Tracheal epithelial cell (primary cell): ENCODE measurements at places on chromosomes 13 and 19. TPM values are rescaled to one million over a fixed set of nuclear protein-coding genes. Genes with fewer than 3 reads are reported as not detected.

The PKN1 gene
- total RNA-seq: 45.2 and 49.9 TPM in 2 replicates

The ZGLP1 gene
- total RNA-seq: 0.21 and 0.48 TPM in 2 replicates

The FCER2 gene
- total RNA-seq: not detected in 2 replicates

The ZNF667 gene
- 3.6 and 6.0 TPM in 2 replicates for total RNA-seq

The ZNF8 gene
- total RNA-seq: 3.9 and 4.3 TPM in 2 replicates

The KCNC3 gene
- total RNA-seq: under 0.01 TPM in 2 replicates
